ENCODE measurements at places on chromosomes 11 and 22.

GRCh38 chr22:39292561-39293074 lies 26.8 kb downstream of the RPL3 start:
- peak overlapping the region; percentile 92 for H3K27ac ChIP-seq
- H3K4me1 ChIP-seq: peaks cover 67% of the 10 kb centered on the region
- H3K36me3 ChIP-seq: no peaks in the 10 kb centered on the region
- no peak overlapping the region for H3K4me3 ChIP-seq

GRCh38 chr11:16880184-16880801 lies 133.9 kb downstream of the PLEKHA7 start:
- peaks cover 48% of the 10 kb centered on the region for H3K4me1 ChIP-seq
- H3K27me3 ChIP-seq: no peaks in the 10 kb centered on the region
- no peak for DNase-seq
- no peak overlapping the region for H3K4me3 ChIP-seq

DNA sequence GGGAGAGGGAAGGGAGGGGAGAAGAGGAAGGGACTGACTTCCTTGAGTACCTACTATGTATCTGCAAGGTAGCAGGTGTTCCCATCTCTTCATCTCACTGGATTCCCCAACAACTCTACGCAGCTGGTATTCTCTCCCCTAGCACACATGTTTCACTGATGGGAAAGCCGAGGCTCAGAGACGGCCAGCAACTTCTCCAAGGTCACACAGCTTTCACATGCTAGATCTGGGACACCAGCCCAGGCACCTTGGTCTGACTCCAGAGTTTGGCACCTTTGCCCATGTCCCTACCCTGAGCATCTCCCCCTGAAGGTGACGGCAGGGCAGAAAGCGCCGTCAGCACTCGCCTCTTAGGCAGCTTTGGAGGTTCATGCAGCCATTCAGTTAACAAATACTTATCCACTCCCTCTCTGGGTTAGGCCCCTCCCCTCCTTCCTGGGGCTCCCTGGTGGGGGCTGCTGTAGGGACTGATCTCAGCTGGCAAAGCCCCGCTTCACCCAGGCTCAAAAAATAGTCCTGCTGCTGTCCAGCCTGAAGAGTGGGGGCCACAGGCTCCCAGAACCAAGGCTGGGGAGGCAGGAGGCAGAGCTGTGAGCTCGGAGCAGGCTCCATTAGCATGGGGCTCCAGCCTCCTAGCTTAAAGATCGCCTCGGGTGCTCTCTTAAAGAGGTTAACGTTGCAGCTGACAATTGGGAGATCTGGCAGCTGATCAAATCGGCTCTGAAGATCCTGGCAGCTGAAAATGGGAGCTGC lies 79.4 kb downstream of the IGLL1 start:
- H3K4me1 ChIP-seq: peaks cover 18% of the 10 kb centered on the region
- no peaks in the 10 kb centered on the region for H3K27me3 ChIP-seq
- H3K36me3 ChIP-seq: no peaks in the 10 kb centered on the region
- H3K4me3 ChIP-seq: peak overlapping the region; percentile 32
- DNase-seq: no peak
- no peak overlapping the region for H3K27ac ChIP-seq

DNA sequence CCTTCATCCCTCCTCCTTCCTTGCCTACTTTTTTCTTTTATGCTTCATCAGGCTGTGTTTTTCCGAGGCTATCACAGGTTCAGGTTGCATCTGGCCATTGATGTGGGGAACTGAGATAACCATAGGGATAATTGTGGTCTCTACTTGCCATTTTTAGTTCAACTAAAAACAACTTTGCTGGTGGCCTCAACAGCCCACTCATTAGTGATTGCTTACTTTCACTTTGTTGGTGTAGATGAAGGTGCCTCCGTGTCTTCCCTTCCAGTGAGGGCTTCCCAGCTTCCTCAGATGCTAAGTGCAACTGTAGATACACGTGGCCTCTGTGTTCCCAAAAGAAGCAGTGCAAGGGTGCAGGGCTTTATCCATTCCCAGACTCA lies 35.0 kb downstream of the KCNJ1 start:
- no peak for DNase-seq
- H3K27me3 ChIP-seq: no peaks in the 10 kb centered on the region
- H3K4me1 ChIP-seq: no peaks in the 10 kb centered on the region
- no peak overlapping the region for H3K4me3 ChIP-seq
- no peaks in the 10 kb centered on the region for H3K36me3 ChIP-seq

DNA sequence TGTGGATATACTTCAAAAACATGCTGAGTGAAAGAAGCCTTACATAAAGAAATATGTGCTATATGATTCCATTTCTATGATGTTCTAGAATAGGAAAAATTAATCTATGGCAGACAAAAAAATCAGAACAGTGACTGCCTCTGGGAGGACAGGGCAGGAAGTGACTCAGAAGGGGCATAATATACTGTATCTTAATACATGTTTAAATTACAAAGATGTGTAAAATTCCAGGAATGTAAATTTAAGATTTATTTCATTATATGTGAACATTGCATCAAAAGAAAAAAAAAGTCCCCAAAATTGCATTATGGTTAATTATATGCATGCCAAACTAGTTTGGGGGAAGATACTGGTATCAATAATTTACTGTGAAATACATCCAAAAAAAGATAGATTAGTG lies 32.2 kb downstream of the SBF2 start:
- H3K4me1 ChIP-seq: peaks cover 18% of the 10 kb centered on the region
- DNase-seq: no peak
- H3K4me3 ChIP-seq: no peak overlapping the region
- H3K27me3 ChIP-seq: no peaks in the 10 kb centered on the region
- no peaks in the 10 kb centered on the region for H3K36me3 ChIP-seq
- no peak overlapping the region for H3K27ac ChIP-seq

- no peaks in the 10 kb centered on the region for H3K36me3 ChIP-seq
- no peak for DNase-seq
- peaks cover 4% of the 10 kb centered on the region for H3K27me3 ChIP-seq
- no peaks in the 10 kb centered on the region for H3K4me1 ChIP-seq
- H3K27ac ChIP-seq: no peak overlapping the region
Observed at GRCh38 chr11:9057007-9057406, 34.4 kb downstream of the SCUBE2 start.

DNA sequence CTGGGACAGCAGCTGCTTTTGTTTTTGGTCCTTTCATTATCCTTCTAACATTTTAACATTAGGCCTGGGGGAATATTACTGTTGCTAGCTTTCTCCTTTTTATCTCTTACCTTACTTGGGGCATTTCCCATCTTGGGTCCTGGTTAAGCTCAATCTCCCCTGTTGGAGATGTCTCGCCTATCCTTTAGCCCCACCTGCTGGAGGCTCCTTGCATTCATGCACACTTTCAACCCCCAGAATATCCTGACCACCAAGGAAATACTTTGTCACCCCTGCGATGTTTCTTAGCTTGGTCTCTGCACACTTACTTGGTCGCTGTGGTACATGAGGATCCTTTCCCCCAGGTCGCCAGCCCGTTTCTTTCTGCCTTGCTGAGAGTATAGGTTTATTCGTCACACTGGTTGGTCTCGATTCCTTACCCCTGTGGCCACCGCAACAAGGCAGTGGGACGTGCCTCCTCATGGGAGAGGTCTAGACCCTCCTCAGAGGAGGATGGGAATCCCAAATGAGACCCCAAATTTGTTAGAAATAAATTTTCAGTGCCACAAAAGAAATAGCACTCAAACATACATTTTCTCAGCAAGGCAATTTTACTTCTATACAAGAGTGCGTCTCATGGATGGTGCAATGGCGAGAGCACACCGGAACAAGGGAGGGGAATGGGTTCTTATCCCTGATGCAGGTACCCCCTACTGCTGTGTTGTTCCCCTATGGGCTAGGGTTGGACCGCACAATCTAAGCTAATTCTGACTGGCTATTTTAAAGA lies 5.4 kb upstream of the TXN2 start:
- H3K4me3 ChIP-seq: no peak overlapping the region
- peaks cover 4% of the 10 kb centered on the region for H3K4me1 ChIP-seq
- no peaks in the 10 kb centered on the region for H3K27me3 ChIP-seq
- DNase-seq: no peak
- H3K36me3 ChIP-seq: no peaks in the 10 kb centered on the region

GRCh38 chr11:31387379-31387778 lies 17.7 kb downstream of the DNAJC24 start:
- H3K36me3 ChIP-seq: no peaks in the 10 kb centered on the region
- H3K4me1 ChIP-seq: no peaks in the 10 kb centered on the region
- DNase-seq: no peak
- no peak overlapping the region for H3K4me3 ChIP-seq

- H3K27ac ChIP-seq: no peak overlapping the region
- no peaks in the 10 kb centered on the region for H3K4me1 ChIP-seq
- DNase-seq: no peak
- no peak overlapping the region for H3K4me3 ChIP-seq
- no peaks in the 10 kb centered on the region for H3K27me3 ChIP-seq
Observed at GRCh38 chr11:132751516-132752250, 780.6 kb downstream of the OPCML start.

DNA sequence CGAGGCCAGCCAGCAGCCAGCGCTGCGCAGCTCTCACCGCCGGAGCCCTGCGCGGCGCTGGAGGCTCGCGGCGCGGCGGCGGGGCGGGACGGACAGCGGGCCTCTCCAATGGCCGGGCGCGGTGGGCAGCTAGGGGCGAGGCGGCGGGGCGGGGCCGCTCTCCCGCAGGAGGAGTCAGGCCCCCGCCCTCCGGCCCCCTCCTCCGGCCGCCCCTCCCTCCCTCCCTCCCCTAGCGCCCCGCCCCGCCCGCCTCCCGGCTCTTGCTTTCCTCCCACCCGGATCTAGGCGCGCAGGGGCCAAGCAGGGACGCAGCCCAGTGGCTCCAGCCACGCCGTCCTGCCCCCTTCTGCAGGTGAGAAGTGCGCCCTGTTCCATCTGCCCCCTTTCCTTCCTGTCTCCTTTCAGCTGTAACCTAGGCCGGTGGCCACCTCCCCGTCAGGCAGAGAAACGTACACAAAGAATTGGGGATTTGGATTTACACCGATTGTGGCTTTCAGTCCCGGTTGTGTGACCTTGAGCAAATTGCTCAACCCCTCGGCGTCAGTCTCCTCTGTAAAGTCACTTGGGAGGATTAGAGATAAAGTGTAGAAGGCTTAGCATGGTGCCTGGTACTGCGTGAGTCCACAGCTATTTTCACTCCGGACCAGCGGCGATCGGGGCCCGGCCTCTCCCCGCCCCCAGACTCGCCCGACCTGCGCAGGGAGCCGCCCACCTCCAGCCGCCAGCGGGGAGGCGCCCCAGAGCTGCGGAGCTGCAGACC lies at the start of gene FZD4:
TSS of gene FZD4 (minus strand) at position 35 of the 760 bp plus-strand sequence. CDS start 310 bp downstream, outside the sequence.
- DNase-seq: no peak
- peak within 1 kb of the TSS; percentile 44 for H3K27ac ChIP-seq
- no peaks in the 10 kb centered on the region for H3K27me3 ChIP-seq
- no peaks in the 10 kb centered on the region for H3K4me1 ChIP-seq
- H3K4me3 ChIP-seq: peak within 1 kb of the TSS; percentile 81

- no peaks in the 10 kb centered on the region for H3K36me3 ChIP-seq
- no peak overlapping the region for H3K27ac ChIP-seq
- H3K4me1 ChIP-seq: no peaks in the 10 kb centered on the region
- DNase-seq: no peak
- H3K4me3 ChIP-seq: no peak overlapping the region
Observed at GRCh38 chr11:67450796-67451657, 1.5 kb downstream of the GPR152 start.

DNA sequence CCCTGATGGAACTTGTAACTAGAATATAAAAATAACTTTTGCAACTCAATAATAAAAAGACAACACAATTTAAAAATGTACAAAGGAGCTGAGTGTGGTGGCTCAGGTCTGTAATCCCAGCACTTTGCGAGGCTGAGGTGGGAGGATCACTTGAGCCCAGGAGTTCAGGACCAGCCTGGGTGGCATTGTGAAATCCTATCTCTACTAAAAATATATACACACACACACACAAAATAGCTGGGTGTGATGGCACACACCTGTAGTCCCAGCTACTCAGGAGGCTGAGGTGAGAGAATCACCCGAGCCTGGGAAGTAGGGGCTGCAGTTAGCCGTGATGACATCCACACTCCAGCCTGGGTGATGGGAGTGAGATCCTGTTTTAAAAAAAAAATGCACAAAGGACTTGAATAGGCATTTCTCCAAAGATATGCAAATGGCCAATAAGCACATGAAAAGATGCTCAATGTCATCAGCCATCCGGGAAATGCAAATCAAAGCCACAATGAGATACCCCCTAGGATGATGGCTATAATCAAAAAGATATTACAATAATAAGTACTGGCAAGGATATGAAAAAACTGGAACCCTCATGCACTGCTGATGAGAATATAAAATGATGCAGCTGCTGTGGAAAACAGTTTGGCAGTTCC lies 59.8 kb upstream of the SEPTIN5 start:
- H3K36me3 ChIP-seq: no peaks in the 10 kb centered on the region
- no peak for DNase-seq
- no peak overlapping the region for H3K4me3 ChIP-seq
- H3K27ac ChIP-seq: no peak overlapping the region

GRCh38 chr11:119515771-119516400 lies 92.9 kb upstream of the THY1 start:
- no peaks in the 10 kb centered on the region for H3K36me3 ChIP-seq
- H3K27ac ChIP-seq: no peak overlapping the region
- H3K4me1 ChIP-seq: no peaks in the 10 kb centered on the region

DNA sequence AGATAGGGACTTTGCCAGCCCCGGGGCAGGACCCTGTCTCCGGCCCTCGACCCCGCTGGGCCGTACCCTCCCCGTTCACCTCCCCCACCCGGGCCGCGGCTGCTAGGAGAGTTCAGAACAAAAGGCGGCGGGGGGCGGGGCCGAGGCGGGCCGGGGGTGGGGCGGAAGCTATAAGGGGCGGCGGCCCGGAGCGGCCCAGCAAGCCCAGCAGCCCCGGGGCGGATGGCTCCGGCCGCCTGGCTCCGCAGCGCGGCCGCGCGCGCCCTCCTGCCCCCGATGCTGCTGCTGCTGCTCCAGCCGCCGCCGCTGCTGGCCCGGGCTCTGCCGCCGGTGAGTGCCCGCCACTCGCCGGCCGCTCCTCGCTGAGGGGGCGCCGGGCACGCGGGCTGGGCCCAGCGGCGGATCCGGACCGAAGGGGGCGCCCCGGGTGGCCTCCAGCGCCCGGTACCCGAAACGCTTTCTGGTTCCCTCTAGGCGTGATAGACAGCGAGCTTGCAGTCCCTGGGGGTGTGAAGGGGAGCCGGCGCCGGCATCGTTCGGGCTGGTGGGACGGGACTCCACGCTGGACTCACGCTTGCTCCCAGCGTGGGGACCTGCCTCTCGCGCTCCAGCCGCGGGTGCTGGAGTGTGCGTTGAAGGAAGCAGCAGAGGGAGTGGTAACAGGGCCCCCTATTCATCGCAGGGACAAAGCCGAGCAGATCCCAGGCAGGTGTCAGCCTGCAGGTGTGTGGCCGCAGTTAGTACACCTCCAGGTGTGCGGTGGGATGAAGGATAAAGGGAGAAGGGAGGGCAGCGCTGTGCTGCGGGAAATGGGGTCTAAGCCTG lies at the start of gene MMP11:
TSS of gene MMP11 (plus strand) at position 201 of the 825 bp plus-strand sequence. CDS start at position 223, 22 bp downstream.
- no peak within 1 kb of the TSS for H3K27ac ChIP-seq
- H3K36me3 ChIP-seq: no peaks in the 10 kb centered on the region
- H3K27me3 ChIP-seq: peaks cover 20% of the 10 kb centered on the region
- peak within 1 kb of the TSS; percentile 49 for H3K4me3 ChIP-seq
- H3K4me1 ChIP-seq: peaks cover 15% of the 10 kb centered on the region

Measured in keratinocyte (primary cell).